ENCODE measurements at places on chromosomes 3 and 15.

DNA sequence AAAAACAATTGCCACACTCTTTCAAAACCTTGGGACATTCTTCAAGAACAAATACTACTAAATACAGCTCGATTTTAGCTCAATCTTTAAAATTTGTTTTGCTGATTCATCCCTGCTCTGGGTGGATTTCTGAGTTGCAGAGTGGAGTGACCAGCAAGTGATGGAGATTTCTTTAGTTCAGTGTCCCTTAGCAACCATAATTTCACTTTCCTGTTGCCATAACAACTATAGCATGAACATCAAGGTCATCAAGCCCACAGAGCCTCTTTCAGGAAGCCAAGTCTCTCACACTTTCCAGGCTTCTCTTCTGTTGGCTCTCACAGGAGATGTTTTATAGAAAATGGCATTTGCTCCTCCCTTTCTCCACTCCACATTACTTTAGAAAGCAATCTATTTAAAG, 597.2 kb upstream of the ADAMTS9 start:
- DNase-seq = no peak

- no peak for DNase-seq
These were observed 66.8 kb downstream of the FLNB start for GRCh38 chr3:58074997-58075396.

DNA sequence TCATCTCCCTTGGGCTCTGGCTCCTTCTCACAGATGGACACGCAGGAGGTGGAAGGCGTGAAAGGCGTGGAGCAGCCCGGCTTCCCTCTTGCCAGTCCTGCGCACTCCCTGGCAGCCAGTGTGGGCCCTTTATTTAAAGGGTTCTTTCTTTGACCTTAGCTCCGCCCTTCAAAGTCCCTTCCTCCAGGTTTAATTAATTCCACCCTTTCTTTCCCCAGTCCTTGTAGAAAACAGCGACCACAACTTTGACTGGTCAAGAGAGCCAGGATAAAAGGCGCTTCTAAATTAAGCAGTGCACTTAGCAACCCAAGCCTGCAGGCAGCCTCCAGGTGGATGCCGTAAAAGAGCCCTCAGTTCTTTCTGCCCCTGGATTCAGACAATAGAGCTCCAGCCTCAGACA, at the start of gene HDC:
Gene HDC, minus strand, starts transcription at position 107 of the 400 bp plus-strand sequence. Its CDS starts 103 bp downstream, at position 4.
- DNase-seq = no peak

DNA sequence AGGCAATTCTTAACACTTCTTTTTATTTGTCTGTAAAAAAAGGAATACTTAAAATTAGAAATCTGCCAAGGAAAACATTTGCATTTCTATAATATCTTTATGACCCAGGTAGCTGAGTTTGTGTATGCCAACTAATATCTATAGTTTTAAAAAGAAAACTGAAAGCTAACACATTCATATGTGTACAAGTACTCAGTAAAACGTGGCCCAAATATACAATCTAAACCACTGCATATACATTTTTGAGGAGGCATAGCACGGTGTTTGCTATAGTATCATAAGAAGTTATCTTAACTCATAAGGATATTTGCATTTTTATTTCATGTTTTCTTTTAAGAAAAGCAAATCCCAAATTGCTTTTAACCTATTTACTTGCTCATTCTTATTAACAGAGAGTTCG, 172.7 kb downstream of the ZBTB20 start:
- no peak for DNase-seq

GRCh38 chr15:71281256-71281655, 166.0 kb downstream of the THSD4 start:
- DNase-seq = no peak

DNA sequence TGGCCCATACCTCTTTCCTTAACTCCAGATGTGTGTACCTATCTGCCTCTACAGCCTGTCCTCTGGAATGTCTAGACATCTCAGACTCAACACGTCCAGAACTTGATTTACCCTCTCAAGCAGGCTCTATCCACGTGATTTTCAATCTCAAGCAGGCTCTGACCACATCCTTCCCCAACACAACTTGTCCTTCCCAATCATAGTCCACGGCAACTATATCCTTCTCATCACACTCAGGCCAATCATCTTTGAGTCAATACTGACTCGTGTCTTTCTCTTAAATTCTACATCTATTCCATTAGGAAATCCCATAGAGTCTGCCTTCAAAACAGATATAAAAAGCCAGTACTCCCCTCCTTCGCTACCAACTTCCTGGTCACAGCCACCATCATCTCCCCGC, 70.4 kb downstream of the FOXP1 start:
- no peak for DNase-seq

GRCh38 chr3:158093526-158093925, 12.7 kb downstream of the SHOX2 start:
- DNase-seq = no peak

- no peak for DNase-seq
These were observed 140.7 kb downstream of the FHIT start for GRCh38 chr3:61110576-61110975.

GRCh38 chr15:64355348-64355943, 527 bp downstream of the CSNK1G1 start:
- no peak for DNase-seq

GRCh38 chr3:33030246-33030645, 66.7 kb downstream of the GLB1 start:
- DNase-seq = no peak

- no peak for DNase-seq
These were observed 317.5 kb upstream of the IGF1R start for GRCh38 chr15:98330692-98331435.

GRCh38 chr3:130529486-130530215, 12.7 kb downstream of the COL6A6 start:
- no peak for DNase-seq

GRCh38 chr3:133412183-133413132, 12.6 kb downstream of the BFSP2 start:
- DNase-seq = no peak

- no peak for DNase-seq
These were observed 18.0 kb downstream of the ETV5 start for GRCh38 chr3:186090901-186091300.

DNA sequence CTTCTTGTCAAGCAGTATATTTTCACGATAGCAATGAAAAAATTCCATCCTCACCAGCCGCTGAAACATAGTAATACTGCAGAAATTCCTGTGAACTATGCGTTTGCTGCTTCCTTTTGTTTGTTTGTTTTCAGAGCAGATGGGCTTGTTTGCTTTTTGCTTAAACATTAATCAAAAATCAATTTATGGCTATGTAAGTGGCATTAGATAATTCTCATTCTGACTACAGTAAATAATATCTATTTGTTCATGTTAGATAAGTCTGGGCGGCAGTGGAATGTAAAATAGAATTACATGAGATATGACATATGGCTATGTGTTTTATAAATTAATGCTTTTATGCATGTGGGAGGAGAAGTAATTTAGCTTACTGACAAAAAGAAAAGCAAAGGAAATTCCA, 163.7 kb downstream of the PGPEP1L start:
- DNase-seq = no peak

GRCh38 chr15:78419367-78419766, 18.6 kb upstream of the IREB2 start:
- no peak for DNase-seq

DNA sequence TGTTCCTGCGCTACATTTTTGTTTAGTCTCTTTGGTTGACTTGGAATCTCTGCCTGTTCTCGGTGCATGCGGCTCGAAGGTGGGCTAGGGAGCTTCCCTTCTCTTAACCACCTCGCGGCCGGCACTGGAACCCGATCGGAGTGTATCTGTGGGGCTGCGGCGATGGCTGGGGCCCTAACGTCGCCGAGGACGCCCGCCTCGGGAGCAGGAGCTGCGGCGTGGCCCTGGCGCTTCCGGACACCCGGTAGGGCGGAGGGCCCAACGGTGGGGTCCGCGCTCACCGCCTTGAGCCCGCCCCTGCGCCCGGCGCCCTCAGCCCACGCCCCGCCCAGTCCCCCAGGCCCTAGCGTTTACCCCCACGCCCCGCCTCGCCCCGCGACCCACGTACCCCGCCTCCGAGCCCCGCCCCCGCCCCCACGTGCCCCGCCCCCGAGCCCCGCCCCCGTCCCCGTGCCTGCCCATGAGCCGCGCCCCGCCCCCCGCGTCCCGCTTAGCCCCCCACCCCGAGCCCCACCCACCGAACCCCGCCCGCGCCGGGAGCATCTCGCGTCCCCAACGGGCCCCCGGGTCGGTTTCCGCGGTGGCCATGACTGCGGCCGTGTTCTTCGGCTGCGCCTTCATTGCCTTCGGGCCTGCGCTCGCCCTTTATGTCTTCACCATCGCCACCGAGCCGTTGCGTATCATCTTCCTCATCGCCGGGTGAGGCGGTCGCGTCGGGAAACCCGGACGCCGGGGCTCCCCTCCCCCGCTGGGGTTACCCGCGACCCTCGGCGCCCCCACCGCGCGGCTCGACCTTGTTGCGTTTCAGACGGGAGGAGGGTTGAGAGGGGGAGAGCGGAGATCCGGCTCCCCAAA, at the start of gene APH1B:
Gene APH1B, plus strand, starts transcription at position 568 of the 855 bp plus-strand sequence. Its CDS starts 19 bp downstream, at position 587.
- DNase-seq = peak; percentile 59

DNA sequence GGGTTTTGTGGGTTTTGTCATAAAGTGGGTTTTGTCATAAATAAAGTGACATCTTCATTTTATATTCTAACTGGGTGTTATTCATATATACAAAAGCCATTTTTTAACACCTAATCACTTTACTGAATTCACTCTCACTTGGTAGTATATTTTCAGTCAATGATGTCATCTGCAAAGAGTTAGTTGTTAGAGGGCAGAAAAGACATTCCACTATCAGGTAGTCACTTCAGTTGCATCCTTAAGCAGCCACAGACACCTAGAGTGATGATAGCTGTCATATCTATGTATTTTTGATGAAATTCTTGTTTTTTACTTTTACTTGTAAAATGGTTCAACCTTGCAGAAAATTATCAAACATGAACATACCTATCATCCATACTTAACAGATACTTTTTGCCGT, 89.0 kb downstream of the DHX36 start:
- DNase-seq = no peak

DNA sequence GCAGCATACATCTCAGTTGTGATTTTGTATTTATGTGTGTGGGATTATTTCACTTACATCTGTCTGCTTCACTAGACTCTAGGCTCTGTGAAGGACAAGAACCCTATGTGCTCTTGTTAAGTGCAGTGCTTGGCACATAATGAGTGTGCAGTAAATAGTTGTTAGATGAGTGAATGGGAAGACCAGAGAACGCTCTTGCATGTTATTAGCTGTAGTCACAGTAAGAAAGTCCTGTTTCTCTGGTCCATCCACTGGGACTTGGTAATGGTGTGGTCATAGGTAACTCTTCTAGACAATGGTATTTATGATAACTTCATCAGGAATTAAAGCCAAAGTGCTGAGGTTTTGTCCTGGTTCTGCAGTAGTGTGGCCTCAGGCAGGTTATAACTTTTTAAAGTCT, 1.4 kb upstream of the AQP9 start:
- DNase-seq = no peak

- peak; percentile 27 for DNase-seq
These were observed 68.7 kb downstream of the SLTM start for GRCh38 chr15:58864602-58865424.

DNA sequence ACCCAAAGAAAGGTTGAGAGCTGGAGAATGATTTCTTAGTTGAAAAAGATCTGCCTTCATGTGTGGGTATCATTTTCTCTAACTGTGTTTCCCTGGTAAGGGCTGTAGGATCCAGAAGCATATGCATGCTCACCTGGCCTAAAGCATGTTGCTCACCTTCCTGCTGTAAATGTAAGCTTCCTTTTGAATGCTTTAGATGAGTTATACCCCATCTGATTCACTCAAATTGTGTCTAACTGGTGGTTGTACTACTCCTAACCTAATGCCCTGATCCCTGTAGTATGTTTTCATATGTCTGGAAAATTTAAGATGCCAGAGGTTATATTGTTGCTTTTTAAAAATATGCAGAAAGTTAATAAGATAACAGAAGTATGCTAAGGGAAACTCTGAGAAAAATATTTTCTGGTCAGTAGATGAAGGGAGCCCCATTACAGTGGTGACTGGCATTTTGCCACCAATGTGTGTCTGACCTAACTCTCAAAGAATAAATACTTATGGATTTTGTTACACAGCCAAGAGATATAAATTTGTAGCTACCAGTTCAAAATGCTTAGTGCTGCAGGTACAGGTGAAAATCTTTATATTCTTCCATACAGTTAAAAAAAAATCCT, 7.7 kb downstream of the FILIP1L start:
- DNase-seq = no peak

DNA sequence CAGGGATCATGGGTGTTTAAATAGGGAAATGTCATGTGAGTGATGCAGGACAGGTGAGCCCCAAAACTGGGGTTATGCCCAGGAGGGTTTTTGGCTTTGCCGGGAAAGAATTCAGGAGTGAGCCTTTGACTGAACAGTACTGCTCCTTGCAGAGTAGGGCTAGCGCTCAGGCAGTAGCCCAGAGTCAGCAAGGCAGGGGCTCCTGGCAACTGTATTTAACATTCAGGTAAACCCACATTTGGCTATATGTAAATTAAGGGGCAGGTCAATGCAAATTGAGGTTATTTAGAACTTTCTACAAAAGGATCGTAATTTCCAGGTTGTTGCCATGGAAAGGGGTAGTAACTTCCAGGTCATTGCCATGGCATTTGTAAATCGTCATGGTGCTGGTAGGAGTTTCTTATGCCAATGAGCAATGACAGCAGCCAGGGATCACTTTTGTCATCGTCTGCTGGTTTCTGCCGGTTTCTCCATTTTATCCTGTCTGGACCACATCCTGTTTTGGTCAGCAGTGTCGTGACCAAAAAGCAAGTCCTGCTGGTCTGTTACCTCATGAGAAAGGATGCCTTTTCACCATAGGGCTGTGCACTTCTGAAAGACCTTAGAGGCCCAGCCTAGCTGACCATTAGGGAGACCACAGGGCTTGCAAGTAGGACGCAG, 24.3 kb downstream of the MTHFS start:
- no peak for DNase-seq

- no peak for DNase-seq
These were observed 74.8 kb downstream of the DNASE1L3 start for GRCh38 chr3:58135712-58136543.

DNA sequence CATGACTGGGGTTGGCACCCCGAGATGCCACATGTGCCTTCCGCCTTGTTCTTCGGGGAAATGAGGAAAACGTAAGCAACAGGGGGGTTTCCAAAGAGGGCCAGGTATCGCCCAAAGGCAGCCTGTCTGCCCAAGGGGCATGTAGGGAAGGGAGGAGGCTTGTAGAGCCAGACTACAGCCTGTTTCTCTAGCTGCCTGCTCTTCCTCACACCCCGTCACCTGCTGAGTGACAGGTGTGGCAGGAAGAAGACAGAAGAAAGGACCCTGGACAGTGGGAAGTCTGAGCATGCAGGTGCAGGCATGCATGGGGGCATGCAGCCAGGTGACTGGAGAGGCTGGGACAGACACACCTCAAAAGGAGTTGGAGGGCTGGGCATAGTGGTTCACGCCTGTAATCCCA, 9.8 kb downstream of the PLA2G4E start:
- no peak for DNase-seq

All from GM12891 (cell line).